ENCODE measurements at places on chromosomes 2 and 18.

DNA sequence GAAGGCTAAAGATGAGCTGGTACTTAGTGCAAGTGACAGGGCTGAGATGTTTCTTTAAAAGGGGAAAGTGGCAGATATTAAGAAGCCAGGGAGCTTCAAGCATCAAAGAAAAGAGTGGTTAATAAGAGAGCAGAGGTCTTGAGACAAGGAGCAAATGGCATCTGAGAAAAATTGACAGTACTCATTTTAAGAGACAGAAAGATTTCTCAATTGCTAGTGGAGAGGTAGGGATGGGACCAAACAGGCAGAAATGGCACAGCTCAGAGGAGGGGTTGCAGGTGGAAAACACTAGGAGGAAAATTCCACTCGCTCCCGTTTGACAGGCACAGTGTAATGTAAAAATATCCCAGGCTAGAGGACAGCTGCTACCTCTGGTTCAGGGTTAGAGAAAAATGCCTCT, 593.4 kb upstream of the LRATD1 start:
- no peak for DNase-seq

DNA sequence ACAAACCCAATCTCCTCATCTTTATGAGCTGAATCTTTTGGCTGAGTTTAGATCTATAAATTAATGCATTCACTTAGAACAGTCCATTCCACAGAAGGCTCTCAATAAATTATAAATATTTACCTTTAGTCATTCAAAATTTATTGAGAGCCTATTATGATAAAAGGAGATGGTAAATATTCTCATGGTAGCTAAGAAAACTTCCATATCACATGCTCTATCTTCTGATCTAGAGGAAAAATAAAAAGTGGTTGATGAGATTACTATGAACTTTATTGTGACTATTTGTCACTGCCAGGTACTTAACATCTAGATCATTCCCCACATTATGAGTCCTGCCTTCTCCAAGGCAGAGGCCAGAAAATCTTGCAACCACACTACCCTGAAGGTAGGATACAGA, 62.4 kb downstream of the L3MBTL4 start:
- DNase-seq = no peak

- DNase-seq = no peak
These were observed 15.2 kb downstream of the LANCL1 start for GRCh38 chr2:210461401-210461800.

GRCh38 chr2:163419000-163419830, 316.6 kb downstream of the FIGN start:
- DNase-seq = no peak

GRCh38 chr2:108835040-108835439, 48.5 kb downstream of the CCDC138 start:
- DNase-seq = no peak

GRCh38 chr2:166891727-166892126, 3.4 kb downstream of the XIRP2 start:
- DNase-seq = no peak

- no peak for DNase-seq
These were observed 22.3 kb downstream of the DOK1 start for GRCh38 chr2:74576863-74577229.

DNA sequence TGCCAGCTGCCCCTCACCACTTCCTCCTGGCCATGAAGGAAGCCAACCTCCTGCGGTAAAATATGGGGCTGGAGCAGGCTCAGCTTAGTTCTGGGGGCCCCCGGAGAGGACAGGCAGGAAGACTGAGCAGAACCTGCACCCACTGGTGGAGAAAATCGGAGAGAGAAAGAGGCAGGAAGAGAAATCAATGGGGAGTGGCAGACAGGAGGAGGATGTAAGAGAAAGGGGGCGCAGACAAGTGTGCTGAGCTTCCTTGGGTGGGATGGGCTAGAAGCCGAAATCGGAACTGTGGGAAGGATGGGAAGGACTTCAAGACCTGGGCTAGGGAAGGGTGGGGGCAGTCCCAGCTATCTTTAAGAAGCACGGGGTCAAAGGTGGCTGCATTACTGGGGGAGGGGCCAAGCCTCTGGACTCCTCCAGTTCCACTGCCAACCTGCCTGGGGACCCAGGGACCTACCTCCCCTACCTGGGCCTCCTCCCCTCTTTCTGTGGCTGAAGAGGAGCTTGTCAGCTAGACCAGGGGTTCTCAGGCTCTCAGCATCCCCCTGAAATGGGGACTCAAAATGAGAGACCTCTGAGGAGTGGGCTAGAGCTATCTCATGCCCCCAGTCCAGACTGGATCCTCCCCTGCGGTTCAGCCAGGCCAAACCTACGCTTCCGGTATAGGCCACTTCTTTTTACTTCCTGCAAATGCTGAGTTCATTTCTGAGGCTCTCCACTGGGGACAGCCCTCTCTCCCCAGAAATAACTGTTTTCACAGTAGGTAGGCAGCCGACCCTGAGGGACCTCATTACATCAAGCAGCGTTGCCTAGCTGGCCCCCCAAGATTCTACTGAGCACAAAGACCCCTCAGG, 33.6 kb upstream of the B3GNT7 start:
- no peak for DNase-seq

GRCh38 chr2:11753886-11754699, 7.7 kb downstream of the LPIN1 start:
- DNase-seq = no peak

DNA sequence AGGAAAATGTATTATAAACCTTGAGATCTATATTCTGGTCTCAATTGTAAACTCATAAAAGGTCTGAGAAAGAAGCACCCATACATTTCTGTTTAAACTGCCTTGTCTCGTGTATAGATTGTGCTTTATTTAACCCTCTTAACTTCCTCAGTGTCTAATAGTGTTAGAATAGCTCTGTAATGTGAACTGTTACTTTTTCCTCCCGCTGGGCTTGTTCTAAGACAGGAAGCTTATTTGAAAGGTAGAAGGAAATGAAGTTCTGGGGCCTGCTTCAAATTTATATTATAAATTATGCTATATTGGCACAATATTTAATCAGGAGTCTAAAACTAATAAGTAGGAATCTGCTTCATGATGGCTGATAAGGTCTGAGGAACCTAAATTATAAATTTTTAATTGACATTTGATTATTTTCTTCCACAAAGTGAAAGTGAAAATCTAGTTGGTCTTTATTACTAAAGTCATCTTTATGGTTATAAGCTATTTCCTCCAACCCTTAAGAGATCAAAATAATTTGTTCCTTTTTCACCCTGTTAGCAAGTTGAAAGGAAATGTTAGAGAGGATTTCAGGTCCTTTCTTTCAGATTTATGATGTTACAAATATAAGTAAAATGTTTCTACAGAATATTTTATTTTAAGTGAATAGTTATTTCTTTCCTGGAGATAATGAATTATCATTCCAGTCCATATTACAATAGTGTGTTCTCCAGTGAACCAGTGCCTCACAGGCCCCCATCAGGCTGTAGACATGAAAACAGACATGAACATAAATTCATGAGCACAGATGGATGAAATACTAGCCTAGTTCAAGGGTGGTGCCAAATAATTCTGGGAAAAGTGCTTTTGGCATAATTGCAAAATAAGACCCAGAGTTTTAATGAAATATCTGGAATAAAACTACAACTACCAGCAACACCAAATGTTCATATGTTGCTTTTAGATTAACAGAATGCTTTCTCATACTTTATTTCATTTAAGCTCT, 7.9 kb downstream of the MFSD6 start:
- no peak for DNase-seq

GRCh38 chr2:3293221-3293620, 84.4 kb downstream of the EIPR1 start:
- no peak for DNase-seq

DNA sequence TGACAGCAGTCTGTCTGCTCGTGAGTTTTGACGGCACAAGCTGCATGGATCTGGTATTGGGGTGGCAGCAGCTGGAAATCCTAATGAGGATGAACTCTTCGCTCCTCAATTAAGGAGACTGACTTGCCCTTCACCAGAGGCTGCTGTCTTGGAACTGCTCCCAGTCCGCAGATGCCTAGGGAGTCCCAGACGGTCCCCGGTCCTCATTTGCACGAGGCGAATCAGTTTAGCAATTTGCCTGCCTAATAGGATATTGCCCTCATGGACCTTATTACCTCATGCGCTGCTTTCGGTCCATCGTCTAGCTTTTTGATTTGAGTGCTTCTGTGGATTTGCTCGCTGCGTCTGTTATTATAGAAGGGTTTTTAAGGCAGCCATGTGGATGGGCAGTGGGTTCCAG, 40.6 kb downstream of the ASAP2 start:
- DNase-seq = no peak

- DNase-seq = no peak
These were observed 17.9 kb upstream of the CYRIA start for GRCh38 chr2:16683576-16683975.

DNA sequence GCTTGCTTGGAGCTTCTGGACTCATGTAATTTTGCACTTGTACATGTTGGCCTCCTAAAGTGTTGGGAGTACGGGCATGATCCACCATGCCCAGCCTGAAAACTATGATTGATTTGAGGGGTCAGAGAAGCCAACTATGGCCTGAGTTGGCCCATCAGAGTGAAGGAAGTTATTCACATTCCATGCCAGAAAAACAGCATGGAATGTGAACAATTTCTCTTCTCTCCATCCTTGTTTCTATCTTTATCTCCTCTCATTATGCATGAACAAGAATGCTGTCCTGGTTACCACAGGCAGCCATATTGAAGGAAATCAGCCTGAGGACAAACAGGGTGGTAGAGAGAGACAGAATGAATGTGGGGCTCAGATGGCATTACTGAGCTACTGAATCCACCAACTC, 3.5 kb upstream of the CD226 start:
- DNase-seq = no peak

- no peak for DNase-seq
These were observed 88.7 kb downstream of the ADAM23 start for GRCh38 chr2:206531996-206532543.

- DNase-seq = no peak
These were observed 227.2 kb upstream of the DDX18 start for GRCh38 chr2:117587310-117587709.

- DNase-seq = no peak
These were observed 30.3 kb downstream of the RAB31 start for GRCh38 chr18:9738266-9738969.

DNA sequence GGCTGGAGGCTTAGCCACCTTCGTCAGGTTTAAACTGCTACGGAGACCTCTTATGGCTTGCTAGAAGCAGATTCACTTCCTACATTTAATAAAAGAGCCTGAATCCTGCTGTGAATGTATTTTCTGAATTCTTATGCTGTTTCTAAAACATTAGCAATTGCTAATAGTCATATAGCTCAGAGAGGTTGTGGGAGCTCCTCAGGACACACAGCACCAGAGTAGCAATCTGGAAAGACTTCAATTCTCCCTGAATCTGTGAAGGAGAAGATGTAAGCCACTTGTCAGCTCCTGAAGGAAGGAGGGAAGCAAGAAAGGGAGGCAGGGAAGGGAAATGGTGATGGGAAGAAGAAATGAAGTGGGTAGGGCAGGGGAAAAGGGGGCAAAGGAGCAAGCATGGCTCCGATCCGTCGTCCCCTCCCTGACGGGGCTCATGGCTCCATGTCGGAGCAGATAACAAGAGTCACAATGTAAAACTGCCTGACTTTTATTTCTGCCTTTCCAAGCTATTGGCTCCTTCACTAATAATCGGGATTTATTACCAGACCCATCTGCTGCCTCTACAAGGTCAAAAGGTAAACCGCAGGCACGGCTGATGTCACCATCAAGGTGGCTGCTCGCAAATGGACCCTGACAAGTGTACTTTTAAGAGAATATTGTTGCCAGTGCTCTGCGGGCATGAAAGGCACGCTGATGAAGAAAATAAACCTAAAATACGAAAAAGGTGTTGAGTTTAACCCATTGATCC, 656.0 kb upstream of the SALL3 start:
- no peak for DNase-seq

GRCh38 chr2:209977386-209978239, 24.8 kb upstream of the RPE start:
- DNase-seq = no peak
